ENCODE measurements at places on chromosomes 13 and 19. TPM values are rescaled to one million over a fixed set of nuclear protein-coding genes. Genes with fewer than 3 reads are reported as not detected.

Gene MAMSTR
- 0.88 TPM for total RNA-seq

Gene ZNF667
- total RNA-seq, result not detected

Gene OR4F17
- total RNA-seq, result not detected

Gene TMEM238
- 19.2 TPM for total RNA-seq

Gene LILRB4
- not detected for total RNA-seq
